Dermis lymphatic vessel endothelial cell (primary cell): ENCODE measurements at places on chromosomes 5 and 9. TPM values are rescaled to one million over a fixed set of nuclear protein-coding genes. Genes with fewer than 3 reads are reported as not detected.

The SPATA31A1 gene
- total RNA-seq: not detected in 2 replicates

The PTBP3 gene
- 43.3 and 47.6 TPM in 2 replicates for total RNA-seq

The ADGRV1 gene
- total RNA-seq: 0.11 and 0.17 TPM in 2 replicates

The IFNB1 gene
- not detected in 2 replicates for total RNA-seq

The MRPL50 gene
- total RNA-seq: 12.8 and 19.3 TPM in 2 replicates

The SPIN1 gene
- total RNA-seq: 75.3 and 83.5 TPM in 2 replicates

The GADD45G gene
- total RNA-seq: 0.09 and 0.11 TPM in 2 replicates

The TSLP gene
- 0.11 and 0.26 TPM in 2 replicates for total RNA-seq

The VLDLR gene
- 1.4 and 1.6 TPM in 2 replicates for total RNA-seq

The LCN1 gene
- not detected in 2 replicates for total RNA-seq

The IL33 gene
- total RNA-seq: 1.7 and 4.5 TPM in 2 replicates

The EPB41L4A gene
- total RNA-seq: 39.6 and 50.8 TPM in 2 replicates

The BRD3OS gene
- total RNA-seq: 5.5 and 6.6 TPM in 2 replicates

The GPR150 gene
- under 0.01 TPM in 2 replicates for total RNA-seq

The SCGB3A2 gene
- total RNA-seq: not detected in 2 replicates

The CCL27 gene
- total RNA-seq: not detected in 2 replicates

The SPATA31A3 gene
- not detected in 2 replicates for total RNA-seq

The OR5C1 gene
- total RNA-seq: not detected in 2 replicates

The ENTPD2 gene
- total RNA-seq: not detected in 2 replicates

The OR13C4 gene
- total RNA-seq: not detected in 2 replicates

The CCDC69 gene
- 0.54 and 1.5 TPM in 2 replicates for total RNA-seq

The TAS2R1 gene
- not detected in 2 replicates for total RNA-seq

The ADGRD2 gene
- not detected in 2 replicates for total RNA-seq

The CCL21 gene
- total RNA-seq: 1.4 and 8.6 TPM in 2 replicates

The LTC4S gene
- 0.33 and 0.52 TPM in 2 replicates for total RNA-seq

The FYB1 gene
- not detected in 2 replicates for total RNA-seq

The RAB3C gene
- total RNA-seq: 0.09 TPM in 1 of 2 replicates, not detected in the other

The RNF180 gene
- total RNA-seq: 1.3 and 4.9 TPM in 2 replicates

The FRRS1L gene
- total RNA-seq: under 0.01 TPM in 2 replicates

The PNPLA7 gene
- total RNA-seq: 0.34 and 0.65 TPM in 2 replicates

The ANKRD31 gene
- total RNA-seq: under 0.01 TPM in 2 replicates

The COL15A1 gene
- total RNA-seq: 0.33 and 0.34 TPM in 2 replicates

The STRBP gene
- 9.9 and 13.0 TPM in 2 replicates for total RNA-seq

The SPATA24 gene
- 9.5 and 12.7 TPM in 2 replicates for total RNA-seq

The PCDHB9 gene
- 0.22 and 0.26 TPM in 2 replicates for total RNA-seq

The OBP2B gene
- not detected in 2 replicates for total RNA-seq

The IQGAP2 gene
- 1.6 and 6.4 TPM in 2 replicates for total RNA-seq

The RNF44 gene
- 3.4 and 4.6 TPM in 2 replicates for total RNA-seq

The SLC1A1 gene
- total RNA-seq: 2.2 and 4.4 TPM in 2 replicates
